ENCODE measurements at places on chromosomes 7 and 10.

GRCh38 chr7:146740039-146740438 is 623.4 kb downstream of the CNTNAP2 start:
- DNase-seq: no peak

DNA sequence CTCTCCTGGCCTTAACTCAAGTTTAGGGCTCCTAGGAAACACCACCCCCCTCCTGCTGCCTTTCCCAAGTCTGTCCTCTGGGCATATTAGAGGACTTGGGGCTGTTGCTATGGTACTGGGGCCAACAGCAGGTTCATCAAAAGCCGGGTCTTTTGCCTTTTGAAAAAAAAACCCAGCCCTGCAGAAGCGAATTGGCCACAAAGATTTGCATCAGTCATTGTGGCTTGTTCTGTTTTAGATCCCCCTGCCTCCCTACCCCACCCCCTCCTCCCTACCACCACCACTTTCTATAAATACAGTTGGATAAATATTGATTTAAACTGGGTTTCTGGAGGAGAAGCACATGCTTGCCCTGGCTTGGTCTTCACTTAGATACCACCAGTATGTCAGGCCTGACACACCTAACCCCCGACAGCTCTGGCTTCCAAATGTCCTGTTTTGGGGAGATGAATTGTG is 7.0 kb downstream of the MXI1 start:
- no peak for DNase-seq

DNA sequence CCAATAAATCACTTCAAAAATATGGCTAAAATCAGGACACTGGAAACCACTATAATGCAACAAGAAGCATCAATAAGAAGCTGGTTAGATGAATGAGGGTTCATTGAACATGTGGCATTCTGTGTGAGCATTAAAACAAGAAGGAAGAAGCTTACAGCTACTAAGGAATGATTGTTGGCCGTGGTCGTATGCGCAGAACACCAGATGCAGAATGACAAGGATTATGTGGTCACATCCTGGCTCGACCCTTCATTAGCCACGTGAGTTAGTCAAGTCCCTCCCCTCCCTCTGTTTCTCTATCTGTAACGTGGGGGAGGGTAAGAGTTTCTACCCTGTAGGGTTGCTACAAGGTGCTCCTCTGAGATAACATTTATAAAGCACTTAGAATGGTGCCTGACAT is 174.3 kb downstream of the ADAM12 start:
- DNase-seq: no peak

DNA sequence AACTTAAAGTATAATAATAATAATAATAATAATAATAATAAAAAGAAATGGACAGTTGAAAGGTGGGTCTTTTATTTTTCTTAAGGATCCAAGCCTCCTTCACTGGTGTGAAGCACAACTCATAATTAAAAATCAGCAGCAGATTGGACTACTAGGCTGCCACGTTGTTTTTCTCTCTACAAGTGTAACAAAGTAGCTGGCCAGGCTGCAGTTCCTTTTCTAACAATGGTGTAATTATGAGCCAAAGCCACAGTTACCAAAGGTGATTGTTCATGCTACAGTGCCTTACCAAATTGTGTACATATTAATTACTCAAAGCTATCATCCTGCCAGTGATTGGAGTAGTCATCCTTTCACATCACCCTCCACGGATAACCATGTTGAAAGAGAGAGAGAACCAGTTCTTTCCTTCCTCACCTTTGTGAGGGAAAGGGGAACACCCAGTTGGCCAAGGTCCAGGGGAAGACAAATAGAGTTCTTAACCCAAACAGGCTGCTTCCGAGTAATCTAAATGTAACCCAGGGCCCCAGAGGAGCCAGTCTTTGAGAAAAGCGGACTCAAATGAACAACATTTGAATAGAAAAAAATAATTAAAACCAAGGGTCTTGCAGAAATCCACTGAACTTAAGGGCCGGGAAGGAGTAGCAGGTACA is 86.3 kb upstream of the NPS start:
- no peak for DNase-seq

DNA sequence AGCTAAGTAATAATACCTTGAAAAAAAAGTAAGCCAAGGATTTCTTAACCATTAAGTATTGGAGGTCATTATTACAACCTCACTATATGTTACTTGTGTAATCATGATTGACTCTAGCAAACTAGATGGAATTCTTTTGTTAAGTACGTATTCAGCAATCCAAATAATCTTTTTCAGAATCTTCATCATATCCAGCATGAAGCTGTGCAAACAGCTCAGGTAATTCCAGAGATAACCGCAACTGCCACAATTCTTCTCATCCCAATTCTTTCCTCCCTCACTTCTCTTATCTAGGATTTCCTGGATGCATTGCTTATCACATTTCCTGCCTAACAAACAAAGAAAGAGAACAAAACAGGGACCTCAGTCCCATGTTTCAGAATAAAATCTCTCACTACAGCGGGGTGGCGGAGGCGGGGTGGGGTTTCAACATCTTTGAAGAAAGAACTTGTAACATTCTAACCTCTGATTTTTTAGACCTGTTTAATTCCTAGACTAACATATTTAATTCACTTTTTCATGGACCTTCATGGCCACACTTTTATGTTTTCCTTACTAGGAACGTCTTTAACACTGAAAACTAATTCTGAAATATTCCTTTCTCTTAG is 156.5 kb downstream of the POM121L12 start:
- no peak for DNase-seq

DNA sequence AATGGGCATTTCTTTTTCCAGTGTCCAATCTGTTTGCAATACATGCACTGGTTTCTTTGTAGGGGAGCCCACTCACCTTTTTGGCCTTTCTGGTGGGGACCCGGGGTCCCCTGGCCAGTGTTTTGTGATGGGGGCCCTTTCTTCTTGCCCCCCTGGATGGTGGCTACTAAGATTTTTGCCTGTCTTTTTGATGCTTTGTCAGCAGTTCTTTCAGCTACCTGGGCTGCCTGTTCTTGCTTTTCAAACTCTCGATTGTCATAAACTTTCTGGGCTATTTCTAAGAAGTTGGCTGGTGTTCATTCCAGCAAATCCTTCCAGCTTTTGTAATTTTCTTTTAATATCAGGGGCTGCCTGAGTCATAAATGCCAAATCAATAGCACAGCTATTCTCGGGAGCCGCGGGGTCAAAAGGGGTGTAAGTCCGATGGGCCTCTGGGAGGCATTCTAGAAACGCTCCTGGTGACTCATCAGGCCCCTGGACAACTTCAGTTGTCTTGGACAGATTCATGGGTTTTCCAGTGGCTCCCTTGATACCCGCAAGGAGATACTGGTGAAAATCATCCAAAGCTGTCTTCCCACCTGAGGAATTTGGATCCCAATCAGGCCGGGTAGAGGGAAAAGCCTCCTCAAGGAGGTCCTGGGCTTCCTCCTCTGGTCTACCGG is 79.0 kb downstream of the PRR15 start:
- DNase-seq: no peak

DNA sequence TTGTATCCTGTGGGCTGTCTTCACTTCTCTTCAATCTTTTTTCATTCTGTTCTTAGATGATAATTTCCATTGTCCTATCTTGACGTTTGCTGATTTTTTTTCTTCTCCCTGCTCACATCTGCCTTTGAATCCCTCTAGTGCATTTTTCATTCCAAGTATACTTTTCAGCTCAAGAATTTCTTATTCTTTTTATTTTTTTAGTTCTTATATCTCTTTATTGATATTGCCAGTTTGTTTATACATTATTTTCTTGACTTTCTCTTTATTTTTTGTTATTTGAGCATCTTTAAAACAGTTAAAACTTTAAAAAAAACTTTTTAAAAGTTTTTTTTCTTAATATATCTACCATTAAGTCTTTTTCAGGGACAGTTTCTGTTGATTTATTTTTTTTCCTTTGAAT is 100.9 kb downstream of the EXOC4 start:
- no peak for DNase-seq

- DNase-seq: no peak
Observed at GRCh38 chr7:33593611-33594010, 311.7 kb upstream of the BMPER start.

GRCh38 chr10:77463967-77464745 is 173.5 kb downstream of the KCNMA1 start:
- DNase-seq: no peak

- peak; percentile 52 for DNase-seq
Observed at GRCh38 chr7:41825927-41826480, 123.1 kb upstream of the INHBA start.

- no peak for DNase-seq
Observed at GRCh38 chr10:83978681-83979383, 160.5 kb upstream of the GHITM start.

GRCh38 chr7:50446542-50446960 is 3.6 kb downstream of the FIGNL1 start:
- no peak for DNase-seq

DNA sequence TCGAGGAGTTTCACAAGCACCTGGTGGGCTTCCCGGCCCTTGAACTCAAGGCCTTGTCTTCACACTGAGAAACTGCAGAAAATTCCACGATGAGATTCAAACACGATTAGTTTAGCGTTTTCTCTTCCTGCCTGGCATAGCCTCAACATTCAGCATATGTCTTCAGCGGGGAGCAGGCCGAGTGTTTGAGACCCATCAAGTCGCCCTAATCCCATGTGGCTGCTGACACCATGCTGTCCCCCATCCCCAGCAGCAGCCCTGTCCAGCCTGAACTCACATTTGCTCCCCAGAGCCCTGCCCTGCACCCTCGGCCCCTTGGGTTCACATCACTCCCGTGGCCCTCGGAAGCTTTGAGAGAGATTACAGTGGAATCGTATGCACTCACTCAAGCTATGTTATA is 35.3 kb upstream of the RBM33 start:
- DNase-seq: no peak

DNA sequence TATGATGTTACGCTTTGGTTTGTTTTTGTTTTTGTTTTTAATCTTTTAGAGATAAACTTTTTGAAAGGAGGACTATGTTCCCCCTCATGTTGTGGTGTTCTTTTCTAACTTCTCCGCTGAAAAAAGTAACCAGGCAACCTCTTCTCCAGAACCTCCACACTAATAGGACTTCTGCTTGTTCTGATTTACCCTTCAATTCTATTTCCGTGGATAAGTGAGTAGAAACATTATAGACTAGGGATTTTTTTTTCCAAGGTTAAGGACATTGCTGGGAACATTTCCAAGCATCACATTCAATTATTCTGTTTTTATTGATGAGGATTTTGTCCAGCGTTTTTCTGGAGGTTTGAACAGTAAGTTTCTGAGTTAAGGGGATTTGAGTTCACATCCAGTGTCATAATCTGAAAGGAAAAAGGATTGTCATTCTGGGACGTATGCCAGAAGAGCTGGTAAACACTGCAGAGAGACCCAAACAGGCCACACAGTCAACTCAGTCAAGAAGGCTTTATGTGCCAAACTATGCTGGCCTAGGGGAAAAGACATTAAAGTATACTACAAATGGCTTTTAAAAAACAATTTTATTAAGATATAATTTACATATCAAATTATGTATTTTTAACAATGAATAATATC is 28.3 kb upstream of the RALA start:
- no peak for DNase-seq

DNA sequence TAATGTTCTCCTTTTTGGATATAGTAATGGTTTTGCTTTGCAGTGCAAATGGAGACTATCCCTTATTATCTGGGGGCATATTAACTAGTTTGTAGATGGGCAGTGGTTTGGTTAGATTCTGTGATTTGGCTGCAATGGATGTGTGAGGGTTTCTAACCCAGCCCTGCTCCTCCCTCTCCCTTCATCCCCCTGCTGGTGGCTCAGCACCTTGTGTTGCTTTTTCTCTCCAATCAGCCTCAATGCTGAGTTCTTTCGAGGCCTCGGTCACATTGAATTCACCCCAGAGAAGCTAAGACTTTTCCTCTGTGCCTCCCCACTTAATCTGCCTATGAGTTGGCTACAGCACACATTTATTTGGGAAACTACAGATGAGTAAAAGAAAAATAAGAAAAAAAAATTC is 120.0 kb downstream of the MALRD1 start:
- DNase-seq: no peak

GRCh38 chr10:116262678-116263077 is 10.3 kb downstream of the GFRA1 start:
- no peak for DNase-seq

DNA sequence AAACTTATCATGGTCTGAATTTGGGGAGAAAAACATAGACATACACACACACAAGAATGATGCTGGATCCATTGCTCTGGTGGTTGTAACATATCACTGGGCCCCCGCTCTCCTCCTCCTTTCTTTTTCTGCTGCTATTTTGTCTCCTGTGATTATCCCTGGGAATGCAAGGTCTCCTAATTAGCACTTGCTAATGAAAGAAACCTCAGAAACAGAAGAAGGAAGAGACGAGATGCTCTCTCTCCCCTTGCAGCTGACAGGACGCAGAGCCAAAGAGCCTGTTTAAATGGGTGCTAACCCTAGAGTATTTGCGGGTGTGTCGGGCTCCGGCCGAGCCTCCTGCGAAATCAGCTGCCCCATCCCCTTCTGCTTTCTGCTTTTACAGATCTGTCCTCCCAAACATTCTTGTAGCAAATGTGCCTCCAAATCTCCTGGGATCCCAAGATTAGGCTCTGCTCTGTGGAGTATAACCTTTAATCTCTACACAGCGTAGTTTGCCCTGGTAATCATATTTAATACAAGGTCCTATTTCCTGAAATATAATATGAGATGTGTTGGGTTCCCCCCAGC is 81.5 kb downstream of the FRMPD2 start:
- no peak for DNase-seq

- DNase-seq: no peak
Observed at GRCh38 chr7:129670656-129671055, 59.1 kb downstream of the NRF1 start.

GRCh38 chr10:76632767-76633051 is 1004.9 kb downstream of the KCNMA1 start:
- no peak for DNase-seq

- DNase-seq: peak; percentile 2
Observed at GRCh38 chr7:83410989-83411591, 237.8 kb downstream of the SEMA3E start.

- no peak for DNase-seq
Observed at GRCh38 chr7:30723776-30724175, 28.2 kb upstream of the INMT start.

- no peak for DNase-seq
Observed at GRCh38 chr10:24428410-24428782, 219.5 kb downstream of the KIAA1217 start.

DNA sequence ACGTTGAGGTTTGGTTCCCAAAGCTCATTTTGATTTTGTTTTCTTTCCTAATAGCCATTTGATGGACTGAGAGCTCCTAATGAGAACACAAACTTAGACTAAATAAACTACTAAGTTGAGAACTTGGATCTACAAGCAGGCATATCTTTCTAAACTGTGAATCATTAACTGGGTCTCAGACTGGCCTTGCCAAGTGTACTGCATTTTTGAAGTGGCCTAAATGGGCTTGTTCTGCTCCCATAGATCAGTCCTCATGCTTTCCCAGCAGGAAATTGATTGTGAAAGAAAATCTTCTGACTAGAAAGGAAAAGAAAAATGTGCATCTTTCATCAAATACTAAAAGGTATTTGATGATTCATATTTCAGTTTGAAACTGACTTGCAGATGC is 46.7 kb upstream of the RBM33 start:
- no peak for DNase-seq

- no peak for DNase-seq
Observed at GRCh38 chr7:40714363-40715052, 579.7 kb downstream of the SUGCT start.

All from HS-27A (cell line).